ENCODE measurements at places on chromosomes 7 and 10.

DNA sequence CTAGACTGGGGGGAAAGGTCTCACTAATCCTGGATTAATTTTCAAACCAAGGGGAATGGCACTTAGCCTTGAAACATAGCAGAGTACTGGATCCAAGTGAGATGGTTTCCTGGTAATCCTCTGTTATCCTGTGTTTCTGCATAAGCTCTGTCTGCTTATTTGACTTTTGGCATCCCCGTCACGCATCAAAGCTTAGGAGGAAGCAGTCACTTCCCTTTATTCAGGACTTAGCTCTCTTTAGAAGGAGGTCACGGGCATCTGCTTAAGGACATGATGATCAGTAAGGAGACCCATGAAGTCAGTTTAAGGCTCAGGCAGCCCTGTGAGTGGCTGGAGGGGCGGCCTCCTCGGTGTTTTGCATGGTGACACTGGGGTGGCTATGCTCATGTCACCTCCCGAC, 30.0 kb downstream of the TSPAN15 start:
- DNase-seq, result no peak

DNA sequence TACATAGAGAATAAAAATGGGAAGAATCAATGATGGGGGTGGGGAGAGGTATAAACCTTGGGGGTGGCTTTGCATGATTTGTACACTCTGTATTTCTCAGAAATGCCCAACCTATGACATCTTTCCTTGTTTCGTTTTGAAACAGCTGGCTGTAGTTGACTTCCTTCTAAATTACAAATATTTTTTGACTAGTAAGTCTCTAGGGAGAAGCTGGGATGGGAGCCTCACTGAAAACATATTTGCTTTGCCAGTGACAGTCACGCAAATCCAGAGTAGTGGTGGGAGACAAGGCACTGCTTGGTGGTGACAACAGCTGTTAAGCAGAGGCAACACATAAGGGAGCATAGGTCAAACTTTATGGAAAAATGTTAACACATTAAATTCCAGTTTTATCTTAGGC, 440.5 kb downstream of the SEMA3D start:
- DNase-seq, result no peak

- no peak for DNase-seq
Observed at GRCh38 chr10:116115036-116115641, 157.9 kb downstream of the GFRA1 start.

GRCh38 chr7:3028071-3028757, 15.5 kb downstream of the CARD11 start:
- DNase-seq, result no peak

DNA sequence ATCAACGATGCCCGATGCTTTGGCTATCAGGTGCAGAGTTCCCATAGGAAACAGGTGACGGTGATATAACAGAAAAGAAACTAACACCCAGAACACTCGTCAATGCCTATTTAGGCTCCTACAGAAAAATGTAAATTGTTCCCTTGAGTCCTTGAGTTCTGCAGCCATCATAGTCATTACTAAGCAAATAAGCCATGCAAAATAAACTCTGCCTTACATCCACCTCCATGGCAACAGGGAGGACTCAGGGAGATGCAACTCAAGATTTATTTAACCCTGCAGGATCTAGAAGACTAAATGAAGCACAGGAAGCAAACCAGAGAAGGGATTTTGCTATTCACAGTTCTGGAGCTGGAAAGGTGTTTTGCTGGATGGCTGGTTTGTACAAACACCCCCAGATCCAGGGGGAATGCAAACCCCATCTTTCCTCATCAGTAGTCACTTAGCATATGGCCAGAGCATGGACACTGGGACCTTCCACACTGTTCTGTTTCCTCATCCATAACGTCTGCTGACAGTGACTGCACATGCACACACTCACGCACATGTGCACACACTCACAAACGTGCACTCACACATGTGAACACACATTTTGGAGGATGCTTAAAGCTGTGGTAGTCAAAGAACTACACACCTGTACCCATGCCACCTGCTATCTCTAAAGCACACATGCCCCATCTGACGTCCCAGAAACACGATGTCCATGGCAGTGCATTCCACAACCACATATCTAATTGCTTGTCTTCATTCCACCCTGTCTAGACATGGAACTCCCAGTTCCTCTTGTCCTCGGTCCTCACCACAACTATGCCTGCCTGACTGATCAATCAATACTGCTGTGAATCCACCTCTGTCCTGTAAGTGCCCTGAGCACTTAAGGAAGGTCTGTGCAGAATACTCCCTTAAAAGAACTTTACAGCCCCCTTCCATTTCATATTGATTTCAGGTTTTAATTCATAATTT, 178.2 kb downstream of the COBL start:
- no peak for DNase-seq

- DNase-seq, result no peak
Observed at GRCh38 chr10:123272171-123272570, 118.0 kb downstream of the BUB3 start.

- DNase-seq, result peak; percentile 70
Observed at GRCh38 chr7:80593869-80594586, 44.4 kb upstream of the CD36 start.

- no peak for DNase-seq
Observed at GRCh38 chr10:58028597-58029366, 238.9 kb downstream of the IPMK start.
